ENCODE measurements at places on chromosomes 4 and X. TPM values are rescaled to one million over a fixed set of nuclear protein-coding genes. Genes with fewer than 3 reads are reported as not detected.

CLIC2 gene
- 10.2 TPM for total RNA-seq

PABPC5 gene
- total RNA-seq: 9.1 TPM

DNA sequence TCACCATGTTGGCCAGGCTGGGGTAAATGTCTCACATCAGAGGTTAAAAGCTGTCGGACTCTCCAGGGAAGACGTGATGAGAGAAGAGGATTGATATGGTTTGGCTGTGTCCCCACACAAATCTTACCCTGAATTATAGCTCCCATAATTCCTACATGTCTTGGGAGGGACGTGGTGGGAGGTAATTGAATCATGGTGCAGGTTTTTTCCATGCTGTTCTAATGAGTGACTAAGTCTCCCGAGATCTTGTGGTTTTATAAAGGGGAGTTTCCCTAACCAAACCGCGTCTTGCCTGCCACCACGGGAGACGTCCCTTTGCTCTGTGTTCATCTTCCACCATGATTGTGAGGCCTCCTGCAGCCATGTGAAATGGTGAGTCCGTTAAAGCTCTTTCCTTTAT lies 64.4 kb downstream of the ASMT start:
- no peaks in the 10 kb centered on the region for H3K36me3 ChIP-seq
- H3K4me3 ChIP-seq: no peak overlapping the region
- DNase-seq: no peak
- H3K27me3 ChIP-seq: no peaks in the 10 kb centered on the region
- H3K4me1 ChIP-seq: no peaks in the 10 kb centered on the region

- H3K36me3 ChIP-seq: no peaks in the 10 kb centered on the region
- H3K27ac ChIP-seq: peak overlapping the region; percentile 19
- H3K4me3 ChIP-seq: no peak overlapping the region
- H3K4me1 ChIP-seq: no peaks in the 10 kb centered on the region
Observed at GRCh38 chr4:159077702-159078495, 25.0 kb upstream of the RAPGEF2 start.

DNA sequence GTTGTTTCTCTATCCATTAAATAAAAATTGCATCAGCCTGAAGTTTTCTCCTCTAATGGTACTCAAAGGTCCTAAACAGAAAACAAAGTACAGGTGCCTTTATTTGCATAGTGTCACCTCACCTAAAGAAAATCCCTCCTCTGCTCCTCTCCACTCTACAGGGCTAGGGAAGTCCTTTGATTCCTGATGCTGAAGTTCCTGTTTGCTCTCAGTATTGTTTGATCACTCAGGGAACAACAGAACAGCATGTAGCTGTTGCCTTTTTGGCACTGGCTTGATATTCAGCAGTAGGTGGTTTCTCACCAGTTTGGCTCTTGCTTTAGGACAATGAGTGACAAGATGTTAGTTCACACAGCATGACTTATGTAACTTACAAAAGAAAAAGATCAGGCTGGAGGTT lies 156.2 kb upstream of the SLC7A11 start:
- H3K27me3 ChIP-seq: no peaks in the 10 kb centered on the region
- no peaks in the 10 kb centered on the region for H3K4me1 ChIP-seq
- peak; percentile 26 for DNase-seq
- H3K4me3 ChIP-seq: no peak overlapping the region
- H3K36me3 ChIP-seq: no peaks in the 10 kb centered on the region

- peaks cover 2% of the 10 kb centered on the region for H3K27me3 ChIP-seq
- H3K27ac ChIP-seq: no peak overlapping the region
- no peaks in the 10 kb centered on the region for H3K4me1 ChIP-seq
- no peak for DNase-seq
- no peaks in the 10 kb centered on the region for H3K36me3 ChIP-seq
Observed at GRCh38 chrX:103517246-103517645, 2.0 kb downstream of the RAB40A start.

DNA sequence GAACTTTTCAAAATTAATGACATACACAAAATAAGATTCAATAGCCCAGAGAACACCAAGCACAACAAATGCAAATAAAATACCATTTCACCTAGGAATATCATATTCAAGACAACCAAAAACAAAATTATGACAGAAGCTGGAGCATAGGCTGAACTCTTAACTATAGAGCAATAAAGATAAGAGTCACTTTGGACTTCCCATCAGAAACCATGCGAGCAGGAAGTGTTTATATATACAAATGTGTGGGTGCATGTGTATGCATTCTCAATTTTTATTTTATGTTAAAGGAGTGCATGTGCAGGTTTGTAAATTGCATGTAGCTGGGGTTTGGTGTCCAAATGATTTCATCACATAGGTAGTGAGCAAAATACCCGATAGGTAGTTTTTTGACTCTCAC lies 291.6 kb downstream of the ARAP2 start:
- H3K4me1 ChIP-seq: no peaks in the 10 kb centered on the region
- no peak overlapping the region for H3K4me3 ChIP-seq
- H3K27me3 ChIP-seq: no peaks in the 10 kb centered on the region
- DNase-seq: no peak

GRCh38 chr4:20219521-20219920 lies 32.2 kb upstream of the SLIT2 start:
- no peaks in the 10 kb centered on the region for H3K4me1 ChIP-seq
- H3K27me3 ChIP-seq: no peaks in the 10 kb centered on the region
- H3K27ac ChIP-seq: no peak overlapping the region
- no peak for DNase-seq
- no peak overlapping the region for H3K4me3 ChIP-seq

DNA sequence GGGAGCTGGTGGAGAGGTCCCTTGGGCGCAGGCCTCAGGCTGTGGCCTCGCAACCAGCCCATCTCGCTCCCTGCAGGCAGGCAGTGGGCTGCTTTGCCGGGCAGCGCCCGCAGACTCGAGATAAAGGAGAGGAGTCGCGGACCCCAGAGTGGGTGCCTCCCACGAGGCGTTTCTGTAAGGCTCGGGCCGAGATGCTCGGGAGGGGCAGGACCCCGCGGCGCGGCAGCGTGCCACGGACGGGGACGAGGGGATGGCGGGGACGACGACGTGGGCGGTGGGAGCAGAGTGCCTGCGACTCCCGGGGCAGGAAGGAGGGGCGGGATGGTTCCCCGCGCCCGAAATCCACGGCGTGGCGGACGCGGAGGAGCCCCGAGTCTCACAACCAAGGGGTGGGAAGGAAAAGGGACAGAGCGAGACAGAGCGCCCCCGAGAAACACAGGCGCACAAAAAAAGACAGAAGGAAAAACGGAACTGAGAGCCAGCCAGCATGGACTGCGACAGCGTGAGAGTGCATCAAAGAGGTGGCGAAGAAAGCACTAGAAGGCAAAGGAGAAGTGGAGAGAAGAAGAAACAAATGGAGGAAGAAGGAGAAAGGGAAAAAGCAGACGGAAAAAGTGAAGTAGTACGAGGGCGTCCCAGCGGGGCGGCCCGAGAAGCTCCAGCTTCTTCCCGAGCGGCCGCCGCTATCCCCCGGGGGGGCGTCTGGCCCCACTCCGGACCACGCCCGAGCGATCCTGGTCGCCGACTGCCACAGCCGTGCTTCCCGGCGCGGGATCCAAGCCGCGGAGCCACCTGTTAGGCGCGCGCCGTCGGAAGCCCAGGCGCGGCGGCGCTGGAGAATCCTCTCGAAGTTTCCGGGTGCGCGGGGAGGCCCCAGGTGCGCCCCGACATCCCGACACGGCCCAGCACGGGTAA lies 1.5 kb downstream of the BEND4 start:
- no peak overlapping the region for H3K27ac ChIP-seq
- peak overlapping the region; percentile 24 for H3K4me3 ChIP-seq
- peaks cover 35% of the 10 kb centered on the region for H3K27me3 ChIP-seq
- no peaks in the 10 kb centered on the region for H3K36me3 ChIP-seq
- DNase-seq: no peak

GRCh38 chr4:188078116-188078515 lies 31.3 kb downstream of the TRIML2 start:
- no peak overlapping the region for H3K27ac ChIP-seq
- H3K4me1 ChIP-seq: no peaks in the 10 kb centered on the region
- H3K36me3 ChIP-seq: no peaks in the 10 kb centered on the region
- H3K4me3 ChIP-seq: no peak overlapping the region
- DNase-seq: no peak

GRCh38 chrX:44314259-44314734 lies 29.2 kb downstream of the EFHC2 start:
- H3K36me3 ChIP-seq: no peaks in the 10 kb centered on the region
- H3K27ac ChIP-seq: no peak overlapping the region
- H3K4me1 ChIP-seq: no peaks in the 10 kb centered on the region
- peaks cover 3% of the 10 kb centered on the region for H3K27me3 ChIP-seq
- no peak overlapping the region for H3K4me3 ChIP-seq

All from spinal cord (tissue), 10 donors.